ENCODE measurements at places on chromosomes 12 and 14. TPM values are rescaled to one million over a fixed set of nuclear protein-coding genes. Genes with fewer than 3 reads are reported as not detected.

MFAP5 gene
- 0.29 TPM for polyA plus RNA-seq

DNA sequence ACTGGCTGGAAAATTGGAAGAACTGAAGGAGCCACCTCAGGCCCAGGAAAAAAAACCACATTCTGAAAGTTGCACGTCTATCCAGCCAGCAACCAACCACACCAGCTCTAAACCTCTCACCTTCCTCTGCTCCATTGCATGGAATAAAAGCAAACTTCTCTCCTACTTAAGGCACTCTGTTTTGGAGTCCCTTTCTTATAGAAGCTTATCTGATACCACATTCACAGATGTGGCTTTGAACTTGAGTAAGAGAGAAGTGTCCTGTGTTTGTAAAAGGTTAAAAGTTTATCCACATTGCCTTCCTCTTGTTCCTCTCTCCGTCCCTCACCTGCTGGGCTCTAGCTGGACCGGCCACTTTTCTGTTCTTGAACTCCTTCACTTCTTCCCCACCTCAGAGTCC, 99.6 kb upstream of the PLXNC1 start:
- DNase-seq, result no peak

DNA sequence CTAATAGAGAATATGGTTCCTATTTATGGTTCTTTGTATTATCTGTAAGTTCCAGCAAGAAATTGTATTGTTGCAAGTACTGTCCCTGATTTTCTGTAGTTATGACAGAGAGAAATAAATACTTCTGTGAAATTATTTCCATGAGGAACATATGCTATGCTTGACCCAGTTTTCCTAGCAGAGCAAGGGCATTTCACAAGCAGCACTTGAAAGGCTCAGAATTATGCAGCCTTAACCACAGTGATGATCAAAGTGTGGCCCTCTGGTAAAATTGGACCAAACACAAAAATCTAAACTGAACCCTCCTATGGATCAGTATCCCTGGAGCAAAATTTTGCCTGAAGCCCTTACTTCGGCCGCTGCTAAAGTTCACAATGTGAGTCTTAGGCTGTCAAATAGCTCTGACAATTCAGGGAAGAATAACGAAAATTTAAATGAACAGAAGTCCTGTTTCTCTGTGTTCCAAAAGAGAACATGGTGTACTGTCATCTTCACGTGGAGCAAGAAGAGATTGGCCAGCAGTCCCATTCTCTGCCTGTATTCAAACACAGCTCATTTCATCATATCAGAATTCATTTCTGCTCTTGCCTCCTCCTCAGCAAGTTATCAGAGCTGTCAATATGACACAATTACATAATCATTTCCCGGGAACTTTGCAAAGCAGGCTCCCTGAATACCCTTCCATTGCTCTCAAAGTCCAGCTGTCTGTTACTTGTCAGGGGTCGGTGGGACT, 471.9 kb downstream of the RPS29 start:
- no peak for DNase-seq

- DNase-seq, result no peak
Measured at GRCh38 chr14:53161758-53162435, 8.8 kb upstream of the DDHD1 start.

- DNase-seq, result no peak
Measured at GRCh38 chr12:92271341-92271740, 125.7 kb upstream of the BTG1 start.

Measured in endothelial cell of umbilical vein (primary cell).